NCI-H1417 treated with DMSO at 0.1 percent for 48 hours (cell line): ENCODE measurements at places on chromosomes 5 and 9.

- DNase-seq, result no peak
Measured at GRCh38 chr9:18314316-18314715, 159.6 kb upstream of the ADAMTSL1 start.

- no peak for DNase-seq
Measured at GRCh38 chr5:43190755-43191603, 1.0 kb upstream of the NIM1K start.

- no peak for DNase-seq
Measured at GRCh38 chr5:117201001-117201400, 626.4 kb upstream of the SEMA6A start.

DNA sequence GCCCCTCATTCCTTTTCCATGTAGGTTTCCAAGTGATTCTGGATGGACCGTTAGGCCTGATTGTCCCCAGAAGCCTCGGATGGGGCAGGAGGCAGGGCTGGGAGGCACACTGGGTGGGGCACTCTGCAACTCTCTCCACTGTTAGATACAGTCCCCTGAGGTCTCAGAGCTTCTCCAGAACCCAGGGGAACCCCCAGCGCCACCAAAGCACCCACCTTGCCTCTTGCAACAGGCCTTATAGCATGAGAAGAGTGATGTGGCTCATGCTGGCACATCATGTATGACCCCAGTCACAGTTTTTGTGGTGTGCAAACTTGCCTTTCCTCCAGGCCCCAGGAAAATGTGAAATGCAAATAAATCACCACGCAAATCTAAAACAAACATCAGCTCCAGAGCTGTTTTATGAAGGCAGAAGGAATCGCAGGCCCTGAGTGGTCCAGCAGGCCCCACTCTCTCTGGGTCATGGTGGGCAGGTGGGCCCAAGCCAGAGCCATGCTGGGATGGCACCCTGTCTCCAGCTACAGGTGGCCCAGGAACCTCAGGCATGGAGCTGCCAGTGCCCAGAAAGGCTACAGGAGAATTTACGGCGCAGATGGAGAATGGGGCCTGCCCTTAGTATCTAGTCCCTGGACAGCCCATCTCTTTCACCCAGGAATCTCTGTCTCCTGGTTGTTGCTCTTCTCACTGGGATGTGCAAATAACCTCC, 36.3 kb upstream of the CDKN2AIPNL start:
- DNase-seq, result no peak

GRCh38 chr5:138983984-138984383, 108.8 kb upstream of the LRRTM2 start:
- DNase-seq, result no peak

GRCh38 chr5:86155796-86156195, 461.9 kb upstream of the COX7C start:
- DNase-seq, result no peak

- DNase-seq, result peak; percentile 87
Measured at GRCh38 chr5:14264605-14265316, 121.6 kb downstream of the TRIO start.

GRCh38 chr5:66365981-66366380, 221.9 kb downstream of the SREK1 start:
- DNase-seq, result no peak

DNA sequence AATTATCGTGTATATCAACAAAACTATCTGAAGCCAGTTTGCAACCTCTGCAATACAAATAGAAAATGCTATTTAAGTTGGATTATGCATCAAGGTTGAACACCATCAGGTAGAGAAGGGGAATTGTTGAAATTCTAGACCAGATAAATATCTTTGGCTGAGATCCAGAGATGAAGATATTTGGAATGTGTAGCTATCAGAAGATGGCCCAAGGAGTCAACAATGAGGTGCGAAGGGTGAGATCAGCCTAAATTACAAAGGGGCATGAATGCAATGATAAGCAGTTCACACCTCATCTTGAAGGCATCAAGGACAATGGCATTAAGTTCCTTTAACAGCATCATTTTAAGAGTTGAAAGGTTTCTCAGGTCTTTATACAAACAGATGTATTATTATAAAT, 572.1 kb upstream of the DMAC1 start:
- no peak for DNase-seq

DNA sequence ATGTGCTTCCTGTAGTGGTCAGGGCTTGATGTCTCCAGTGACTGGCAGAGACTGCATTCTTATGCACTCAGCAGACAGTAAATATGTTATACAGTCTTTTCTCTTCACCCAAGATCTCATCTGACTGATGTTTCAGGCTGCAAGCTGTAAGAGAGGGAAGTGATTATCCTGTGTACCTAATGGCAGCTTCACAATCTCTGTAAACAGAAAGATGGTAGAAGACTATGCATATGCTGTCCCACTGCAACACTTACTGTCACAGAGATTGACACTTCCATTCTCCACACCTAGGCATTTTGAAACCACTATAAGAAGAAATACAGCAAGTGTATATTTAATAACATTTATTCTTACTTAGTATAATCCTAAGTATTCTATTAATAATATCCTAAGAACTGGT, 97.6 kb upstream of the ANXA1 start:
- no peak for DNase-seq

GRCh38 chr5:1526681-1527131, 2.9 kb upstream of the LPCAT1 start:
- DNase-seq, result no peak

- DNase-seq, result no peak
Measured at GRCh38 chr5:108074626-108075025, 307.3 kb downstream of the FBXL17 start.

- DNase-seq, result no peak
Measured at GRCh38 chr5:163161512-163161911, 275.9 kb upstream of the CCNG1 start.

GRCh38 chr9:37840560-37841194, 40.1 kb downstream of the DCAF10 start:
- no peak for DNase-seq

DNA sequence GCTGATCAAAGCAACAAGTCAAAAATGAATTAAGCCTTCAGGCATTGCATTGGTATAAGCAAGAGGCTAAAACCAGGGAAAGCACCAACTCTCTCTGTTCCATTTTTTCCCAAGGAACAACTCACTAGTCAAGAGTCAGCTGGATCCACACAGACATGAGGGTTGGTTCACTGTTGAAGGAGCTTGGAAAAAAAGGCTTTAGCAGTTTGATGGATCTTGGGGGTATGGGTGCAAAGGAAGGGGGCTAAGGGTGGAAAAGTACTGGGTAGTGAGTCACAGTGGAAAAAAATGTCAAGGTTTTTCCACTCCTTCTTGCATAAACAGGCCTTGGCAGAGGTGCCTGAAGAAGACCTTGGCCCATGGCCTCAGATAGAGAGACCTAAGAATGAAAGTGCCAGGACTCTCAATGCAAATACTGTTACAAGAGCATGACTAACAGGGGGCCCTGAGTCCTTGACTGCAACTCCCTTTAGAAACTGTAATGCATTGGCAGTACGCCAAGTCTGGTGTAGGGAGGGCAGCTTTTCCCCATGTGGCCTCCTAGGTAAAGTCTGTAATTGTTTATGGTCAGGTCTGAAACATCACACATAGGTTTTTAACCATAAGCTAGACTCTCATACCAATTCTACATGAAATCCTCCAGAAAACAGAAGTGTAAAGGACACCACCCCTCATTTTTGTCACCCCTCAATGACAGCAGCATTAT, 23.7 kb downstream of the ACTL7A start:
- DNase-seq, result no peak

GRCh38 chr9:127586096-127586495, 26.0 kb upstream of the STXBP1 start:
- DNase-seq, result no peak

- no peak for DNase-seq
Measured at GRCh38 chr9:121960665-121961064, 132.4 kb downstream of the TTLL11 start.

DNA sequence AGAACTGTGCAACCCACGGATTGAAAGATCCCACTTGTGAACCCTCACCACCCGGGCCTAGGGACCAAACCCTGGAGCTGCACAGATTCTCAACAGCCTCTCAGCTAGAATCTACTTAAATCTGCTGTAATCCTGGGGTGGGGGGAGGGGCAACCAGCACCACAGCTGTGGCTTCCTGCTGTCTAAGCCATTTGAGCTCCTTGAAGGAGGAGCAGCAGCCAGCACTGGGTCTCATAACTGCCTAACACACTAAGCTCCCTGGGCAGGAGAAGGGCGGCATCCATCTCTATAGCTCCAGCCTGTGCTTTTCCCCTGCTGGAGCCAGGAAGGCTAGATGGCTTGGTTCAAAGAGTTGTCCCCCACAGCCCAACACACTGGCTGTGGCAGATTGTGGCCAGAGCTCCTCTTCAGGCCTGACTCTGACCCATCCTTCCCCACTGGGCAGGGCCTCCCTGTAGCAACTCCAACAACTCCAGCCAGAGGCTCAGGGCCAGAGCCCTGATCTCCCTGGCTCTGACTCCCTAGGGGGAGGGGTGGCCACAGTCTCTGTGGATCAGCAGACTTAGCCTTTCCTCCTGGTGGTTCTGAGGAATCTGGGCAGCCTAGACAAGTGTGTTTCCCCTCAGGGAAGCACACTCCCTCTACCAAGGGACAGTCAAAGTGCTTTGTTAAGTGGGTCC, 72.0 kb upstream of the C9orf72 start:
- DNase-seq, result no peak

GRCh38 chr9:73264631-73265030, 113.0 kb downstream of the ANXA1 start:
- DNase-seq, result no peak
